ENCODE measurements at places on chromosomes 1 and 21. TPM values are rescaled to one million over a fixed set of nuclear protein-coding genes. Genes with fewer than 3 reads are reported as not detected.
A peak's percentile ranks its signal among the peaks of the same experiment; 100 is the strongest.

The ADAMTS5 gene
- 3.0 TPM for total RNA-seq

The SUSD4 gene
- 26.7 TPM for total RNA-seq

The ADAM30 gene
- not detected for total RNA-seq

The KCNA2 gene
- total RNA-seq = 0.64 TPM

The TDRKH gene
- 25.0 TPM for total RNA-seq

The HYI gene
- total RNA-seq = 67.7 TPM

The TAL1 gene
- total RNA-seq = 1.0 TPM

The HSPB7 gene
- 20.4 TPM for total RNA-seq

The FGR gene
- total RNA-seq = 4.0 TPM

The GPX7 gene
- 26.3 TPM for total RNA-seq

DNA sequence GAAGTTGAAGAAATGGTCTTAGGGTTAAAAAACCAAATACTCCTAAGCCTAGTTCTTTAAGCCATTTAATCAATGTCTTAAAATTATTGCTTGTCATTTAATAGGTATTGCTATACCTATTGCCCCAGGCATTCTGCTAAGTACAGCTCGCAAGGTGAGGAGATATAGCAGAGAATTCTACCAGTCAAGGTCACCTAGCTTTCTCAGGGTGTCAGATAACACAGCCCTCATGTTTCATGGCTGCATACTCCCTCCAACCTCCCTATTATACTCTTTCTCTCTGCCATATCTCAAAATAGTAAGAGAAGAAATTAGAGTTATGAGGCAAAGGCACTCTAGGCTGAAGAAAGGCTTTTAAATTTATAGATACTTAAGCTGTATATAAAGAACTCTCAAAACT is 68.4 kb upstream of the GPR88 start:
- no peak for DNase-seq

- DNase-seq = no peak
Observed at GRCh38 chr1:153540394-153541361, at the start of gene S100A5. Gene S100A5 (minus strand): TSS chr1:153540934. CDS start chr1:153540191, 743 bp downstream.

DNA sequence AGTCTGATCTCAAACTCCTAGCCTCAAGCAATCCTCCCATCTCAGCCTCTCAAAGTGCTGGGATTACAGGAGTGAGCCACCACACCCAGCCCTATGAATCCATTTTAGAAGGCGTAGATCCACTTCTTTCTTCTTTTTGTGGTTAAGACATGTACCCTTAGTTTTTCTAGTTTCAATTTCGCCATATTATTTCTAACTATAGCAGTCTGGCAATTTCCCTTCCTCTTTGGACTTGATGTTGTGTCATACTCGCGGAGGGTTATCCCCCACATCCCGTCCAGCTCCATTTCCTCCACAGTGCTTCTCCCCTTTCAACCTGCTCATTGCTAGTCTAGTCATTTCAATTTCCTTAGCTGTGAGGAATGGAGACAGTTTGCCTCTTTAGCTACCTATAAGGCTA is 5.2 kb upstream of the LRRC8D start:
- no peak for DNase-seq

- DNase-seq = no peak
Observed at GRCh38 chr1:167821356-167821685, 92.6 kb downstream of the ADCY10 start.

- no peak for DNase-seq
Observed at GRCh38 chr1:228875741-228876140, 140.5 kb downstream of the RHOU start.

DNA sequence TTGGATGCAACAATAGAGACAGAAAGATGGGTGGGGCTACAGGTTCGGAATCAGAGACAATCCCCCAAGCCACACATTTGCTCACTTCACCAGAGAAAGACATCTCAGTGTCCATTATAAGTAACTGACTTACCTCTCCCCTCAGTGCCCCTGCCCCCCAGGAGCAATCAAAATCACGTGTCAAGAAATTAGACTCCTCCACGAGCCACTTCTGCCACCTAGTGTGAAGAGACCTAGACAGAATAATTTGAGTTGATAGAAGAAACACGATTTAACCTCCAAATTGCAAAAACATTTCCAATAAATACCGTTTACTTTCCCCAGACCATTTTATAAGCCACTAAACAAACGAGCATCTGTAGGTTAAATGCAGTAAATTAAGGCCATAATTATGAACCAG is 123.2 kb downstream of the SLC30A10 start:
- DNase-seq = no peak

GRCh38 chr1:226975259-226976250 is 35.5 kb downstream of the COQ8A start:
- DNase-seq = no peak

- DNase-seq = no peak
Observed at GRCh38 chr1:55618199-55618598, 403.0 kb upstream of the USP24 start.

- no peak for DNase-seq
Observed at GRCh38 chr1:96596226-96596922, 125.2 kb upstream of the PTBP2 start.

- peak; percentile 15 for DNase-seq
Observed at GRCh38 chr1:171801487-171801891, 20.0 kb downstream of the METTL13 start.

GRCh38 chr1:171898941-171899340 is 57.6 kb downstream of the DNM3 start:
- DNase-seq = peak; percentile 23

DNA sequence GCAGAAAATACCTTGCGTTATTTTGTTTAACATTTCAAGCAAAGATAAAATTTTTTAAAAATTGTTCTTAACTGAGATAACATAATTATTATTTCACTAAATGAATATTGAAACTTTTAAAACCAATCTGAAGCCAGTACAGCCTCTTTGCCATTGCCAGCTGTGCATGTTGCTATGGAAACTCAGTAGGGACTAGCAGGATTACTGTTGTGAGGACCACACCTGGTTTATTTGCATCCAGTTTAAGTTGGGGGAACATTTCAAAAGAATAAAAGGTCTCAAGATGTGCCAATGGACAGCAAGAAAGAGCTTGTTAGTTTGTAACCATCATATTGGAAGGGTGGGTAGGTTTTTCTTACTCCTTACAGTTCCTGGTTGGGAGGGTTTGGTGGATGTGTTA is 80.7 kb downstream of the POU2F1 start:
- no peak for DNase-seq

DNA sequence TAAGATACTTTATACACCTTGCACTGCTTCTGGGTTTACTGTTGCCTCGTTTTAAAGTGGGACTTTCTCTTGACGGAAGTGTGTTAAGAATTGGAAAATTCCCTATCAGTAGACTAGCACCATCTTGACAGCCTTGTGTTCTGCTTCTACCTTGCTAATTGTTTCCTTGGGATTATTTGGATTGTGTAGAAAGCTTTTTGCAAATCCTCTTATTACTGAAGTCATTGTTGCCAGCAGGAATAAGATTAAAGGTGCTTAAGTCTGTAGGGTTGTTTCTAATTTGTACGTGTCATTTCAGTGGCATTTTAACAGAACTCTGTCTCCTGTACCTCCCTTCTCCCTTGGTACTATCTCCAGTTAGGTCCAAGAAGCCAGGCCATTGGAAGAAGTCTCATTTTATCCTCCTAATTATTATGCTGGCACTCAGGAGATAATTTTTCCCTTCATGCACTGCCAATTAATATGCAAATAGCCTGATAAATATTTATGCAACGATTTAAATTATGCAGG is 107.7 kb downstream of the POU2F1 start:
- DNase-seq = no peak

DNA sequence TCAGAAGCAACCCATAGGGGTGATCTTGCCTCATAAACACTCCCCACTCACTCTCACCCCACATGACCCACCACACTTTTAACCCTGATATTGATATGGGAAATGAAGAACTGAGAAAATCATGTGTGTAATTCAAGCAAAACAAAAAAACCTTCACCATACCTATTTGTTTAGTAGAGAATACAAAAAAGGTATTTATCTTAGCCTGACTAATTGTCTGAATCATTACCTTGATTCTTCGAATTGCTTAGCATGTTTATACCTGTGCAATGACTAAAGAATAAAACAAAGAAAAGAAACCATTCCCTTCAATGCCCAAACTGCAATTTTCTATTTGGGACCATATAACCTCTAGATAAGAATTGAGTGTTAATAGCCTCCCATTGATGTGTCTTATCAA is 1.8 kb downstream of the CLDN17 start:
- DNase-seq = no peak

GRCh38 chr1:31576201-31576669 is at the start of gene TINAGL1:
Gene TINAGL1 (plus strand): TSS chr1:31576515. CDS start chr1:31577149, 634 bp downstream.
- DNase-seq = peak; percentile 85

GRCh38 chr1:39859859-39860812 is 23.2 kb downstream of the TRIT1 start:
- no peak for DNase-seq

GRCh38 chr1:184753608-184754475 is 816 bp downstream of the EDEM3 start:
- no peak for DNase-seq

- DNase-seq = peak; percentile 75
Observed at GRCh38 chr1:30695439-30695841, 27.9 kb downstream of the MATN1 start.

GRCh38 chr1:201172326-201172725 is 18.1 kb upstream of the TMEM9 start:
- no peak for DNase-seq

GRCh38 chr1:227225715-227226346 is 92.5 kb downstream of the CDC42BPA start:
- DNase-seq = no peak

GRCh38 chr1:150192012-150192411 is 42.3 kb downstream of the PLEKHO1 start:
- DNase-seq = no peak

DNA sequence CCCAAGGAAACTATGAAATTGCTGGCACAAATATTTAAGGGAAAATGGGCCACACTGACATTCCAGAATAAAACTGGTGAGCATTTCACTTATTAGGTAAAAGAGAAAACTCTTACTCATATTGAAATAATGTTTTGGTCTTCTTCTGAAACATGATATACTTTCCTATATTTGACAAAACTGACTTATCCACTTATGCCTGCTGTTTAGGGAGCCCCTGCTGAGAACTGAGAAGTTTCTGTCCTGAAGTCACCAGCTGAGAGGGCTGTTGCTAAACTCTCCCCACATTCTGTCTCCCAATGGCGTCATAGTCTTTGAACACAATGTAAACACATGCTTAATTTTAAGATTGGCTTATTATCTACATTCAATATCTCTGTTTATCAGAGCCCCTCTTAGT is 46.8 kb upstream of the ZC3H11B start:
- DNase-seq = no peak

- DNase-seq = no peak
Observed at GRCh38 chr1:63124666-63125191, 197.6 kb upstream of the FOXD3 start.

- no peak for DNase-seq
Observed at GRCh38 chr21:24278711-24279110, 1328.6 kb downstream of the MRPL39 start.

DNA sequence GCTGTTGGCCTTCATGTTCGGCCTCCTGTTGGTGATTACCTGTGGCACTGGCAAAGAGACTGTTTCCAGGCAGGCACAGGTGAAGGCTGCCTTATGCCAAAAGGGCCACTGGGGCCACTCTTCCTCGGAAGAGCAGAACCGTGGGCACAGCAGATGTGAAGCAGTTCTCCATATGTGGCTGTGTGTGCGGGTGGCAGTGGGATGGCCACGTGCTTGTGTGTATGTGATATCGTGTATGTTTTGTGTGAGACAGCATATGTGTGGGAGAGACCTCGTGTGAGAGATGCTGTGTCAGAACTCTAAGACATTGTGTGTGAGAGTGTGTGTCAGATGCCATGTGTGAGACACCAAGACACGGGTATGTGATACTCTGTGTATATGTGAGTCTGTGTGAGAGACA is 53.4 kb upstream of the KDM4A start:
- no peak for DNase-seq

- DNase-seq = peak; percentile 52
Observed at GRCh38 chr1:3457910-3458883, 3.7 kb downstream of the ARHGEF16 start.

- DNase-seq = peak; percentile 58
Observed at GRCh38 chr1:207848234-207848633, 62.7 kb downstream of the CD34 start.

- no peak for DNase-seq
Observed at GRCh38 chr1:113040718-113041412, 32.1 kb upstream of the LRIG2 start.

- no peak for DNase-seq
Observed at GRCh38 chr1:95653618-95654017, 419.6 kb downstream of the RWDD3 start.

- no peak for DNase-seq
Observed at GRCh38 chr1:214454569-214455396, 96.6 kb downstream of the PTPN14 start.

- DNase-seq = no peak
Observed at GRCh38 chr1:69993810-69994209, 211.6 kb downstream of the LRRC40 start.

DNA sequence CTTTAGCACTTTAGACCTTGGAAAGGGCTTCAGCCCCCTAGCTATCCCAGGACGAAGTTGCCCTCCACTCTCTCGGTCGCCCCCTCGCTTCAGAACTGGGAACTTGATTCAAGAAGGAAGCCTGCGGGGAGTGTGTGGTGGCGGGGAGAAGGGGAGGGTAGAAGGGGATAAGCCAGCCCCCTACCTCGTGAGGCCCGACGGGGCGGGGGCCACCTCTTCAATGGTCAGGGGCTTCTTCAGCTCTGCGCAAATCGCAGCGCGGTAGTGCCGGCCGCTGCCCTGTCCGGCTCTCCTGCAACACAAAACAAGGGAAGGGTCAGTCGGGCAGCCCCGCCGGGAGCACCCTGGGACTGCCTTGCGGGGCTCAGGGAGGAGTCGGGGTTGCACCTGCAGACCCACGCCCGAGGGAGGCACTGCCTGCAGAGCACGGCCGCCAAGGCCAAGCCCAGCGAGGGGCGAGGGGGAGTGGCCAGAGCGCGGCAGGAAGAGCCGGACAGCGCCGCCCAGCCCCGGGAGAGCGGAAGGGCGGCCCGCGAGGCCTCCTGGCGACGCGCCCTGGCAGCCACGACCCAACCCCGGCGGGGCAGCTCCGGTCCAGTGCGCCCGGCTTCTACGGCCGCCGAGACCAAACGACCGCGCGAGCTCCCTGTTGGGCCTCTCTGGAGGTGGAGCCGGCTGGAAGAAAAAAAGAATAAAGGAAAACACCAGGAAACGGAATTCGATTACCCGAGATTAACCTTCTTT is 56.2 kb upstream of the RASAL2 start:
- peak; percentile 48 for DNase-seq

- DNase-seq = no peak
Observed at GRCh38 chr1:152227310-152227928, 3.4 kb upstream of the HRNR start.

All from prostate gland (tissue), 2 donors.